AG09319 (cell line): ENCODE measurements at places on chromosomes 13 and 19.

GRCh38 chr13:23673867-23674605 is 103.8 kb downstream of the TNFRSF19 start:
- no peak for DNase-seq

DNA sequence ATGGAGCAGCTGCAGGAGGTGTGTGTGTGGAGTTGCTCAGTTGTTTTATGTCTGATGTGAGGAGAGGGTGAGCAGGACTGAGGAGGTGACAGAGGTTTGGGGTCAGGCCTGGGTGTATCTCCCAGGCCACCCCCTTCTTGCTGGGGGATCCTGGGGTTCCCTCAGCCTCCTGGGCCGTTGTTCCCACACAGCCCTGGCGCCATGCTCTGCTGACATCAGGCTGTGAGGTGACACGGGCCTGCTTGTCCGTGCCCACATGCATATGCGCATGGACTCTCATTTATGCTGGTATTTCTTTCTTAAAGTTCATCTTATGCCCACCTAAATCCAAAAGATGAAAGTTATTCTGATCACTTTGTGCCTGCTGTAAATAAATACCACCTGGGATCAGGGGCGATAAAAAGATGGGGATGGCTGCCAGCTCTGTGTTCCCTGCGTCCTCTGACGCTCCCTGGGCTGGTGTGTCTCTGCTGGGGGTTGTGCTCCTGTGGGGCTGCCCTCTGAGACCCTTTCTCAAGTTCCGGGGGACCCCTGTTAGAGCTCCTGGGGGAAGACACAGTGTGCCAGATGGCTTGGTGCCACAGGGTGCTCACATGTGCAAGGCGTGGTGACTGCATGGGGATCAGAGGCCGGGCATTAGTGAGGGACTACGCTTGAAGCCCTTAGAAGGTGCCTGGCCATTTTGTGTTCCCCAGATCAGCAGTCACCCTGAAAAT is 12.6 kb downstream of the NAXD start:
- DNase-seq = no peak

DNA sequence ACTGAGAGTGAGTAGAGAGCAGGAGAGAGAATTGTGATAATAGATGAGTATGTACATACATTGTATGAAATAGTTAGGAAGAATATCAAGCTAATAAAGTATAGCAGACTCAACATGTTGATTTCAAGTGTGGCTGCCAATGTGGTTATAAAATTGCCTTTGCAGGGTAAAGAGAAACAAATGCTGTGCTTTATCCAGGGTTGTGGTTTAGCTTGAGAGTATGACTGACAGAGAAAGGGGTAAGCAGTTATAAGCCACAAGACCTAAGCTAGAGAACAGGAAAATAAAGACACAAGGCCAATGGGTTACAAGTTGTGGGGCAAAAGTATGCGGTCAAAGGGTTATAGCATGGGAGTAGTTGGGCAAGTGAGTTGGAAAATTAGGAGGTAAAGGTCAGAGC is 1217.5 kb downstream of the DIAPH3 start:
- DNase-seq = no peak

- DNase-seq = no peak
These were observed 175.9 kb upstream of the TRPC4 start for GRCh38 chr13:38045278-38046048.

DNA sequence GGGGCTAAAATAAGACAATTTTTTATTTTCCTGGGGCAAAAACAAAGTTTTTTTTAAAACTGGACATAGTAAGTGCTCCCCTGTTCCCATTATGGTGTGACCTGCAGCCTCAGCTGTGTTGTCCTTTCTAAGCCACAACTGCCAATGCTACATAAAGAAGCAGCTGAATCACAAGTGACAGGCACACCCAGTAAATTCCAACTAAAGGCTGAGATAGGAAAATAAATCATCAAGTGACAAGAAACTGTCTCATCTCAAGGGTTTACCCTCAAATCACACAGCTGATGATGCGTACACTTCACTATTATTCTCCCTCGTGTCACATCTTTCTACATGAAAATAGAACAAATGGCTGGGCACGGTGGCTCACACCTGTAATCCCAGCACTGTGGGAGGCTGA is 28.7 kb downstream of the STK24 start:
- DNase-seq = no peak

- no peak for DNase-seq
These were observed 40.5 kb downstream of the GATAD2A start for GRCh38 chr19:19445911-19446361.
